ENCODE measurements at places on chromosomes 2 and 18.

DNA sequence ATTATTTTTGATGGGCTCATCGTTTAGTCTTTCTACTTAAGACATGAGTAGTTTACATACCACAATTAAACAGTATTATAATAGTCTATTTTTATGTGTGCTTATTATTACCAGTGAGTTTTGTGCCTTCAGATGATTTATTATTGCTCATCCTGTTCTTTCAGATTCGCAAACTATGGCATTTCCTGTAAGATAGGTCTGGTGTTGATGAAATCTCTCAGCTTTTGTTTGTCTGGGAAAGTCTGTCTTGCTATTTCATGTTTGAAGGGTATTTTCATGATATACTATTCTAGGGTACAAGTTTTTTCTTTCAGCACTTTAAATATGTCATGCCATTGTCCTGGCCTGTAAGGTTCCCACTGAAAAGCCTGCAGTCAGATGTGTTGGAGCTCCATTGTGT, 101.3 kb downstream of the DNAH7 start:
- DNase-seq = no peak

GRCh38 chr2:66569321-66569851, 134.5 kb downstream of the MEIS1 start:
- no peak for DNase-seq

DNA sequence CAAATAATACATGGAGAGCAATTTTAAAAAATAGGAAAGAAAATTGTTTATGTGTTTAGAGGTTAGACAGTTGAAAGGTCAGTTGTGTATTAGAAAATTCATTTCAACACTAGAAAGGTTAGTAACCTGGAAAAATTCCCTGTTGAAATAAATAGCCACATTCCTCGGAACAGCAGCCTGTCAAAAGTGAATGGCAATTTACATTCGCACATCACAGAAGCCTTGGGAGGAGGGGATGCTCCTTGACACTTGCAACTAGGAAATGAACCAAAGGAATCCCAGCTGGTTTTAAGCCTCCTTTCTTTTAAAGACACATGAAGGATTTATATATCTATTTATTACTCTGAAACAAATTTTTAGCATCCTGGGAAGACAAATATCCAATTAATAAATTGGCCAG, 653.5 kb upstream of the LRRTM4 start:
- no peak for DNase-seq

DNA sequence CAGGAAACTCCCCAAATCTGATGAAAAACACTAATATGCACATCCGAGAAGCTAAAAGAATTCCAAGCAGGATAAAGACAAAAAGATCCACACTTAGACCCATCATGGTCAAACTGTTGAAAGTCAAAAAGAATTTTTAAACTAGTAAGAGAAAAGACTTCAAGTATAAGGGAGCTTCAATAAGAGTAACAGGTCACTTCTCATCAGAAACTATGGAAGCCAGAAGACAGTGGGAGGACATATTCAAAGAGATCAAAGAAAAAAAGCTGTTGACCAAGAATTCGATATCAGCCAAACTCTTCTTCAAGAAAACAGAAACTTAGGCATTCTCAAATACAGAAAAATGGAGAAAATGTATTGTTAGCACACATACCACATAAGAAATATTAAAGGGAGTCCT, 50.4 kb downstream of the ZC3H8 start:
- DNase-seq = no peak

- no peak for DNase-seq
These were observed 16.6 kb downstream of the SETBP1 start for GRCh38 chr18:44697315-44697714.

DNA sequence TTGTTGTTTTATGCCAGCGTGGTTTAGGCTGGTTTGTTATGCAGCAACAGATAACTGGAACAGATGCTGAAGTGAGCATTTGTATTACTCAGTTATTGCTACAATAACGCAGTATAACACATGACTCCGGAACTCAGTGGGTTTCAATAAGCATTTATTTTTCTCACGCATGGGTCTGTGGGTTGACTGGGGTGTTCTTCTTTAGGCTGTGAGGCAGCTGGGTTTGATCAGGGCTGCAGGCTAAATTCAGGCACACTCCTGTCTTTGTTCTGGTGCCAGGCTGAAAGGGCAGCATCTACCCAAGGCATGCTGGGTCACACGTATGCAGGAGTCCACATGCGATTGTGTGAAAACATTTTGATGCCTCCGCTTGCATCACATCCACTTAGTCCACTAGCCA, 3.8 kb upstream of the SLC1A4 start:
- DNase-seq = no peak

DNA sequence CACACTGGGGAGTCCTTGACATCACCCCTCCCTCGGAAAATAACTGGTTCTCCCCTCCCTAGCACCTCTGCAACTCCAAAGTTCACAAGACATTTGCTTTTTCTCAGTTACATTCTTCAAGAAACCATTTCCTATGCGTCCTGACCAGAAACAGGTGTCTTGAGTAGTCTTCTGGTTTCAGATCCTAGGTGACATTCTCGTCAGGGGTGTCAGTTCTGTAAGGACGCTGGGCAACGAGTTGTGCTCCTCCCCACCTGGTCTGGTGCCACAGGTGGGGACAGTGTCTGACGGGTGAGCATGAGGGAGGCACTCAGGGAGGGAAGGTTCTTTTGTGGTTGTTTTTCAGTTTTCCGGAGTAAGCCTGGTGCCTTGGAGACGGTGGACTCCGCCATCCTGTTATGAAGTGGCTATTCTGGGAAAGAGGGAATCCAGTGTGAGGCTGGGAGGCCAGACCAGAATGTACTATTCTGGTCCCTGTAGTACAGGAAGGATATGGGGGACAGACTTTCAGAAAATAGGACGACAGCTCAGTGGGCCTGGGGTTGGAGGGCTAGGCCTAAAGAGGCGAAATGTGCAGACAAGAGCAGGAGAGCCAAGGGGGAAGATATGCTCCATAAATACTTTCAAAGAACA, 50.6 kb downstream of the EPAS1 start:
- DNase-seq = no peak

GRCh38 chr18:38368886-38369285, 803.3 kb upstream of the CELF4 start:
- DNase-seq = no peak

DNA sequence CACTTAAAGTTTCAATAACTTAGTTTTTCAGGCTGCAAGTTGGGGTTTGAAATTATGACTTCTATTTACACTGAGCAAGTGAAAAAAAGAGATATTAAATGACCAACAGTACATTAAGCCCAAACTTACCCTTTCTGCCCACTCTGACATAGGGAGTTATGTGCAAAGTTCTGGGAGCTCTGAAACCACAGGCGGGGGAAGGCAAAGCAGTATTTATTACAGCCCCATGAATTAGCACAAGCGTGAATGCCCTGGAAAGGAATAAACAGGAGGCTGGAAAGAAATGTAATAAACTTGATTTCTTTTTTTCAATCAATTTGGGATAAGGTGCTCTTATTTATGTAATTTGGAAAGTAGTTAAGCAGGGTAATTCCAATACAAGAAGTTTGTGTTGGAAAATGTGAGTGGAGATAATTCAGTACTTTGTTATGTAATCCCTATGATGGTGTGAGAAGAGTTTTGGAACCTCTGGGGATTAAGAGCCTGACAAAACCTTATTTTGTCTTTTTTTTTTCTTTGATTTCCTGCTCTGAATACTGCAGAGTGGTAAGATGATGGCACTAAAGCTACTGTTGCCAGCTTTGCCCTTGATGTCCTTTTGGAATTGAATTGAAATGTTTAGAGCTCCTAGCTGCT, 351.5 kb downstream of the ARHGAP15 start:
- DNase-seq = no peak

GRCh38 chr2:52312486-52312885, 1280.6 kb upstream of the NRXN1 start:
- no peak for DNase-seq

GRCh38 chr2:239199041-239199768, 201.6 kb downstream of the HDAC4 start:
- DNase-seq = no peak

GRCh38 chr2:43737097-43737854, 36.6 kb upstream of the DYNC2LI1 start:
- DNase-seq = no peak

GRCh38 chr2:152084076-152084475, 14.8 kb downstream of the CACNB4 start:
- no peak for DNase-seq

- peak; percentile 10 for DNase-seq
These were observed 183.4 kb downstream of the MYO3B start for GRCh38 chr2:170361090-170361936.

GRCh38 chr2:196174404-196174803, 3.0 kb upstream of the STK17B start:
- DNase-seq = no peak

DNA sequence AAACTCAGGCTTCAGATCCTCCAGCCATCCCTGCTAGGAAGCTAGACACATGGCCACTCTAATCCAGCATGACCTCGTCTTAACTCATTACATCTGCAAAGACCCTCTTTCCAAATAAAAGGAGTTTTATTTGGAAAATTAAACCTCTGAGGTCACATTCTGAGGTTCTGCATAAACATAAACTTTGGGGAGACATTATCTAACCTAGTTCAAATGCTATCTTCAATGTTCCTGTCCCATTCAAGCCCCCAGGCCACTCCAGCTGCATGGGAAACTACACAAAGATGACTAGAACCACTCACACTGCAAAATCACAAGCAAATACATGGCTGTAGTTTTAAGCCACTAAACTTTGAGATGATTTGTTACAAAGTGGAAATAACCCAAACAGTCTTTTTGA, 99.0 kb upstream of the RNF152 start:
- no peak for DNase-seq

DNA sequence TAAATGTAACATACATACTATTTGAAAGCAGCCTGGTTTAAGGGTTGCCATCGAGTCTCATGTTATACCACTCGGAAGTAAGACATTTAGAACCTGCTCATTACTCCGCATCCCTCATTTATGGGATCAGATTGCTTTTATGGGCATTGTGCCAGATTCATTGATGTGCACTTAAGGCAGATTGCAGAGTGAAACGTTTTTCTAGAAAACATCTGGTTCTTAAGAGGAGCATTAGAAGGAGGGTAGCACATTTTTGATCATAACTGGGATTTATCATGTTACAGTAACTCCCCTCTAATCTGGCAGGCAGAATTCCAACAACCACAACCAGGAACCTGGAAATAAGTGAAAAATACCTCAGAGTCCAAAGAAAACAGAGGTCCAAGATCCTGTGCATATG, 74.2 kb upstream of the GALNT3 start:
- no peak for DNase-seq

- DNase-seq = no peak
These were observed 23.2 kb downstream of the GPR39 start for GRCh38 chr2:132439703-132440398.

GRCh38 chr18:50410008-50410407, 35.2 kb downstream of the SKA1 start:
- DNase-seq = no peak

All from naive thymus-derived CD4-positive, alpha-beta T cell (primary cell).